Hypothalamus (tissue), 51 donors: ENCODE measurements at places on chromosomes 2 and 18.

DNA sequence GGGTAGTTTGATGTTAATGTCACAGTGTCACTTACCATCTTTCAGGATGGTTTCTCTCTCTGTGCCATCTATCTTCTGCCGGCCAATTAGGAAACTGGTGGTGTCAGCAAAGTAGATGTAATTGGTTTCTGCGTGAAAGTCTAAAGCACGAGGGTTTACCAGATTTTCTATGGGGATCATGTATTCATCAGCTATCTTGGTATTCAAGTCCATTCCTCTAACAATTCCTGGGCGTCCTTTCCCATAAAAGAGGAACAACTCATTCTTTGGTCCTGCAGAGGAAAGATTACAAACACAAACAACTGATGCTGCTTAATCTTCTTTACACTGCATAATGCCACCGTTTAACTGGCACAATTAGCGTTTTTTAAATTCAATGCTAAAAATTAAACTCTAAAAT, 1081.9 kb downstream of the LRP1B start:
- DNase-seq, result no peak

DNA sequence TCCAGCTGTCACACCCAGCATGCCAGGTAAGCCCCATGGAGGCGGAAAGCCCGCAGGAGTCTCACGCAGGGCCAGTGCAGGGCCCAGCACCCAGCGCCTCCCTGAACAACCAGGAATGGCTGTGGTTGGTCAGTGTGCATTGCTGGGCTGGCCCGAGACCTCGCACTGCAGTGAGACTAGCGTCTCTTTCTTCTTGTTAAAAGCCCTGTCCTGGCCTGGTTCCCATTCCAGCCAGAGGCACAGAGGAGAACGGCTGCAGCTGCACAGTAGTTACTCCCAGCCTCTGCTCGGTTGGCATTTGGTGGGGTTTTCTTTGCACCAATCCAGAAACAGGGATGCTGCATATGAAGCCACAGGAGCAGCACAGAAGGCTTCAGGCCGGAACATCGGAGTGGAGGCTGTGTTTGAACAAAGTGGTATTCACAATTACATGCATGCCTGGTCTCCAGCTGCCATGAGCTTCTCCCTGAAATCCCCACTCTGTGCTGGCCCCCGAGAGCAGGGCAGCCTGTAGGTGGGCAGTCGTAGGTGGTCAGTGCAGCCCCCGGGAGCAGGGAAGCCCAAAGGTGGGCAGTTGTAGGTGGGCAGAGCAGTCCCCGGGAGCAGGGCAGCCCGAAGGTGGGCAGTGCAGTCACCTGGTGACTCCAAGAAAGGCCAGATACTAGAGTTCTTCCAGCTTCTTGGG, 163.7 kb upstream of the PXDN start:
- DNase-seq, result no peak

DNA sequence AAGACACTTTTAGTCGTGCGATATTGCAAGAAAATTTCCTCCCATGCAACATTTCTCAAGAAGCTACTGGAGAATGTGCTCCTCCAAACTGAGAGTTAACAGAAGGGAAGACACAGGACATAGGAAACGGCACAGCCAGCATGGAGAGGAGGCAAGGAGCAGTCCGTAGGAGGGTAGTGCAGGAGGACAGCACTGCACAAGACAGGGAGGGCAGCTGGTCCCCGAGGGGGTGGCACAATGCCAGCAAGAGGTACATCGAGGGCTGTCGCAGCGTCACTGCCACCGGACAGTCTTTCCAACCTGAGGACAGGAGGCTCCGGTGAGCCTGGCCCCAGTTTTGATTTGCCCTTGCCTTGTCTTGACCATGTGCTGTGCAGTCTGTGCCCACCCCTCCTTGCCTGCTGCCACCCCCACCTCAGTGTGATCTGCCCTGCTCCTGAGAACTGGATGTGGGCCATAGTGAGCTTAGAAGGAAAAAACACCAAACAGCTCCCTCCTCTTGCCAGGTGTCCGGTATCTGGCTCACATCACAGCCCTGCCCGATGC, 81.6 kb upstream of the LAPTM4A start:
- DNase-seq, result no peak

DNA sequence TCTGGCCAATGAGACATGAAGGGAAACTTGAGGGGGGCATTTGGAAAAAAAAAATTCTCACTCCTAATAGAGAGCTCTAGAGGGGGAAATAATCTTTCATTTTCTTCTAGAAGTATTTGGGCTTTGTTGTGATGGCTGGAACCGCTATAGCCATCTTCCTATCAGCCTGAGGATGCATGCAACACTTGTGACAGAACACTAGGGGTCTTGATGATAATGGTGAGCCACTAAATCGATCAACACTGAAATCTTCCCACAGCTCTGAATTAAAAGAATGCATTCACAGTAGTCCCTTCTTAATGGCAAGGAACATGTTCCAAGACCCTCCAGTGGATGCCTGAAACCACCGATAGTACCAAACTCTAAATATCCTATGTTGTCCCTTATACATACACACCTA, 325.3 kb downstream of the LNPK start:
- DNase-seq, result no peak

DNA sequence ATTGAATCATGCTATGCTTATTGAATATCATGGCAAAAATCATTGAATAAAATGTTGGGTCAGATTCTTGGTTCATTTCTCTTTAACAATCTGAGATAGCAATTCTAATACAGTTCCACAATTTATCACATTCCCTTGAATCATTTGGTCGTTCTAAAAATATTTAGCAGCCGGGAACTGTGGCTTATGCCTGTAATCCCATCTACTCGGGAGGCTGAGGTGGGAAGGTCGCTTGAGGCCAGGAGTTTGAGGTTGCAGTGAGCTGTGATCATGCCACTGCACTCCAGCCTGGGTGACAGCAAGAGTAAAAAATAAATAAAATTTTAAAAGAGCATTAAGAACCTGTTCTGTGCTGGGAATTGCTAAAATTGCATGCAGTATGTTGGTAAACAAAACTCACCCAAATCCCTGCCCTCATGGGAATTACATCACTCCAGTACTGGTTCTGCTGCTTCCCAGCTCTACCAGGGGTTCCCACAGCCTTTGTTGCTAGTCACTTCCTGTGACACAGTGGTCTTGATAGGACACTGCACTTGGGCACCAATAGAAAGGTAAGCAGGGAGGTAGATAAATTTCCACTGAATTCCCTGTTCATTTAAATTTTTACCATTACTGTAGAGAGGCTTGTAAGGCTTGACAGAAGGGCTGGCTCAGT, 200.4 kb downstream of the CTNNA2 start:
- no peak for DNase-seq

DNA sequence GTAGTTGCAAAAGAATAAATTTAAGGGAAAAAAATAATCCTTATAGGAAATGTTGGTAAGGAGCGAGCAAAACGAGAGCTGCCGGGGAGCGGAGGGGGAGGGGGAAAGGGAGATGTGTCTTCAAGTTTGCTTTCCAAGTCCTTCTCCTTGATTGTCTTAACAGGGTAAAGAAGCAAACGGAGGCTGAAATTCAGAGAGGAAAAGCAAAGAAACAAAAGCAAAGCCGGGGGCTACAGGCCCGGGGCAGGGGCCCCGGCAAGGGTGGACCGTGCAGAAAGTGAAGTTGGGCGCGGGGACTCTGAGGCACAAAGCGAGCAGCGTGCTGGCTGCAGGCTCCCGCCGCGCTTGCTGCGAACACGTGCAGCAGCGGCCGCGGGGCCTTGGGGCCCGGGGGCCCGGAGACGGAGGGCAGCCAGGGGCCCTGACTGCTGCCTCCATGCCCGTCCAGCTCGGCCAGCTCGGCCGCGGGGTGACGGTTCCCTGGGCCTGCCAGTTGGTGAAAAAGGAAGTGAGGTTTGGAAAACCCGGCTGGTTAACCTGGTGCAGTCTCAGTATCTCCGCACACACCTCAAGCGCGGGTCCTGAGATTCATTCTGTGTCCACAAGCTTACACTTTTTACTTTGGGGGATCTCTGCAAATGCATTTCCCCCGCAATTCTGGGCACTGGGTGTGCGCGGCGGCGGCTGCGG, 4.1 kb downstream of the BCL11A start:
- DNase-seq, result peak; percentile 36

- no peak for DNase-seq
Observed at GRCh38 chr2:214100488-214100887, 310.4 kb upstream of the VWC2L start.

GRCh38 chr2:32969444-32970162, 22.9 kb downstream of the LTBP1 start:
- no peak for DNase-seq

- no peak for DNase-seq
Observed at GRCh38 chr18:24534271-24534670, 73.8 kb downstream of the HRH4 start.

GRCh38 chr2:88303865-88304264, 133.7 kb downstream of the THNSL2 start:
- DNase-seq, result no peak

DNA sequence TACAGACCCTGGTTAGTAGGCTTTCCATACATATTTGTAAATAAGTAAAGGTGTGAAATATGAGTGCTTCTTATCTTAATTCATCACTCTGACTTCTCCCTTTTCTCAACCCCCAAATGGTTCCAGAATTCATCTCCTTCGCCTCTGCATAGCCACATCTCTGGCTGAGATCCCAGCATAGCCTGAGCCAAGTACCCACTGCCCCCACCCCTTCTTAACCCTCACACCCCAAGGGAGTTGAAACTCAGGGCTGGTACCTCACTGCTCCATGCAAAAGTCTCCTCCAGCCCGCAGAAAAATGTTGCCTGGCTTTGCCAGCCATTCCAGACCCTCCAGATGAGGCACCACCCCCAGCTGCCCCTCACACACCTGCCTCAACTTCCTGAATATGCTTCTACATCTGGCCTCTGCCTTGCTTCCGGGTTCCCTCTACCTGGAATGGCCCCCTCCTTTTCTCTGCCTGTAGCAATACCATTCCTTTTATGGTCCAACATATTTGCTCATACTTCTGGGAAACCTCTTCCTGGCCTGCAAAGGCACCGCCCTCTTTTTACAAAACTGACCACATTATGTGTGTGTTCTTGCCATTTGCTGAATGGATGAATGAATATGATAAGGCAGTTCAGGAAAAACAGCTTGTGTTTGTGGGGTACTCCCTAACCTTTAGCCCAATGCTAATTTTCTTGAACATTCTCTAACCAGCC, 112.8 kb downstream of the CELF4 start:
- DNase-seq, result no peak

DNA sequence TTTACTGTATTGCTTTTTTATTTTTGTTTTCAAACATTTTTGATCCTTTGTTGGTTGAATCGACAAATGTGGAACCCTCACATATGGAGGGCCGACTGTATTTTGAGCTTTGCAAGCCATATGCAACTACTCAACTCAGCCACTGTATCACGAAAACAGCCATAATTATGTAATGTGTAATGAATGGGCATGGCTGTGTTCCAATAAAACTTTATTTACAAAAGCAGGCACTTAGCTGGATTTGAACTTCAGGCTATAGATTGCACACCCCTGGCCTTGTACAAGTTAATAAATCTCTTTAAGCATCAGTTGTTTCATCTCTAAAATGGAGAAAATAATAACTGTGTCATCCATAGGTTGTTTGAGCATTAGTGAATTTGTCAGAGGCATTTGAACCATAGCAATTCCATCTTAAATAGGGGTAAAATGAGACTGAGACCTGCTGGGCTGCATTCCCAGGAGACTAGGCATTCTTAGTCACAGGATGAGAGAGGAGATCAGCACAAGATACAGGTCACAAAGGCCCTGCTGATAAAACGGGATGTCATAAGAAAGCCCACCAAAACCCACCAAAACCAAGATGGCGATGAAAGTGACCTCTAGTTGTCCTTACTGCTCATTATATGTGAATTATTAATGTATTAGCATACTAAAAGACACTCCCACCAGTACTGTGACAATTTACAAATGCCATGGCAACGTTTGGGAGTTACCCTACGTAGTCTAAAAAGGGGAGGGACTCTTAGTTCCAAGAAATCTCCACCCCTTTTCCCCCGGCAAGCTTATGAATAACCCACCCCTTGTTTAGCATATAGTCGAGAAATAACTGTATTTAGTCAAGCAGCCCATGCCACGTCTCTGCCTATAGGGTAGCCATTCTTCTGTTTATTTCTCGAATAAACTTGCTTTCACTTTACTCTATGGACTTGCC, 13.7 kb upstream of the LTBP1 start:
- no peak for DNase-seq

DNA sequence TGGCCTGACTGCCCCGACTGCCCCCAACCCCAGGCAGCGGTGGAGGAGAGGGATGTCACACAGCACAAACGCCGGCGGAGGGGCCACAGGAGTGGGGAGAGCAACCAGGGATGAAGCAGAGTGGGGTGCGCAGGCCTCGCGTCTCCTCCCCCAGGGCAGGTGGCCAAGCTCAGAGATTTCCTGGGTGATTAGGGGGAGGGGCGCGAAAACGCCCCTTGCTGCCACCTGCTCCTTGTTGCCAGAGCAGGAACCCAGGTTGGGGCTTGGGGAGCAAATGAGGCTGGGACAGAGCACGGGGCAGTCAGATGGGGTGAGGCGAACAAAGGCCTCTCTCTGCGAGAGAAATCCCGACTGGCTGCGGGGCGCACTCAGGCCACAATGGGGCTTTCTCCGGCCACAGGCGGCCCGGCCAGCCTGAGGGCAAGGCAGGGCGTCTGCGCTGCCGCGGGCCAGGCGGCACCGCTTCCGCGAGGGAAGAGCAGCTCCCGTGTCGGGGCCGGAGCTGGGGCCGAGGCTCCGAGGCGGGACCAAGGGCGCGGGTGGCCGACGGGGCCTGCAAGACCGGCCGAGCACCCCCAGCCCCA, 11.5 kb downstream of the TEX44 start:
- peak; percentile 94 for DNase-seq

GRCh38 chr2:234373060-234373459, 123.8 kb downstream of the ARL4C start:
- DNase-seq, result no peak

GRCh38 chr2:14540015-14540414, 92.5 kb upstream of the LRATD1 start:
- DNase-seq, result no peak

GRCh38 chr2:206201075-206201848, 41.6 kb downstream of the EEF1B2 start:
- DNase-seq, result no peak

- DNase-seq, result no peak
Observed at GRCh38 chr2:51220080-51220479, 188.1 kb upstream of the NRXN1 start.

GRCh38 chr2:55452879-55453278, 33.2 kb upstream of the CCDC88A start:
- DNase-seq, result no peak

GRCh38 chr2:90076311-90076710, 1384.8 kb downstream of the RPIA start:
- DNase-seq, result no peak

GRCh38 chr18:75107196-75107930, 101.6 kb downstream of the PTGR3 start:
- DNase-seq, result no peak

GRCh38 chr2:154532763-154533162, 165.7 kb upstream of the KCNJ3 start:
- DNase-seq, result no peak

GRCh38 chr2:48725696-48726494, 29.6 kb downstream of the LHCGR start:
- DNase-seq, result peak; percentile 17
